Stimulated activated naive CD8-positive, alpha-beta T cell treated with anti-CD3 and anti-CD28 coated beads, Interleukin-15, Interleukin-2, amounts not matched to agents 100 U/mL and 50 U/mL, for 24 hours (primary cell): ENCODE measurements at places on chromosomes 12 and 14.

- no peak for DNase-seq
Observed at GRCh38 chr12:30792648-30793499, 38.1 kb upstream of the CAPRIN2 start.

- DNase-seq, result peak; percentile 58
Observed at GRCh38 chr14:50082308-50082742, 34.0 kb downstream of the VCPKMT start.

- DNase-seq, result no peak
Observed at GRCh38 chr12:120720234-120720986, 5.2 kb upstream of the ACADS start.

DNA sequence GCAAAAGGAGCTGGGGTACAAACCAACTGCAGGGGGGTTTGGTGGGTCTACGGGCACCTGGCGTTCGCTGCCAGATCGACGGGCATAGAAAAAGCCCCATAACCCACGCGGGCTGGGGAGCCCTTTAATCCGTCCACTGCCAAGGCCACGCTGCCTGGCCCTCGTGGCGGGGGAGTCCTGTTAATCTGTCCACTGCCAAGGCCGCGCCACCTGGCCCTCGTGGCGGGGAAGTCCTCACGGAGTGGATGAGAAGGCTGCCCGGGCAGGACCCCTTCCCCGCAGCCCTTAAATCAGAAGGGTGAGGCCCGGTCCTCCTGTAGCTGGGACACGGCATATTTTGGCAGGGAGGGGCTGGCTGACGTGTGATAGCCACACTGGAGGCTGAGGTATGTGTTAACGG lies 86.1 kb downstream of the NOC4L start:
- no peak for DNase-seq

GRCh38 chr12:90978117-90978770 lies 23.3 kb upstream of the CCER1 start:
- DNase-seq, result no peak

DNA sequence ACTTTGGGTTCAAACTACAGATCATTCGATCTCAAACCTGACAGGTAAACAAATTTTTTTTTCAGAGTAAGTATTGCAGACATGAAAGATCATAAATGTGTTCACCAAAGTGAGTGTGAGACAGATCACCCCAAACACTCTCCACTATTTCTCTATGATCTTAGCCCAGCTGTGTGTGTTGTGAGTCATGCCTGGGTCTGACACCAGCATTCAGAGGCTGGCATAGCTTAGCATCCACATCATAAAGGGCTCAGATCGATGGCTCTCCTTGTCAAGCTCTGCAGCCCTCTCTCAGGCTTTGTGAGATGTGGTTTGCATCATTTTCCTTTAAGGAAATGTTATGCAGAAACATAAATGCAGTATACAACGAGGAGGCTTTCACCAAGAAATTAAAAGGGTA lies 164.9 kb downstream of the ETV6 start:
- DNase-seq, result no peak

GRCh38 chr12:62657363-62657632 lies 190.7 kb downstream of the MON2 start:
- DNase-seq, result no peak

GRCh38 chr14:81728447-81728846 lies 194.8 kb upstream of the SEL1L start:
- DNase-seq, result no peak
